ENCODE measurements at places on chromosomes 1 and 21.

- no peak overlapping the region for H3K27ac ChIP-seq
- no peaks in the 10 kb centered on the region for H3K36me3 ChIP-seq
- no peaks in the 10 kb centered on the region for H3K27me3 ChIP-seq
- DNase-seq = no peak
- no peaks in the 10 kb centered on the region for H3K4me1 ChIP-seq
Measured at GRCh38 chr1:53071167-53071865, 9.3 kb downstream of the PODN start.

GRCh38 chr1:76759950-76760349, 107.3 kb upstream of the ST6GALNAC5 start:
- H3K4me3 ChIP-seq = no peak overlapping the region
- no peaks in the 10 kb centered on the region for H3K36me3 ChIP-seq
- no peaks in the 10 kb centered on the region for H3K27me3 ChIP-seq
- DNase-seq = peak; percentile 8
- no peaks in the 10 kb centered on the region for H3K4me1 ChIP-seq
- no peak overlapping the region for H3K27ac ChIP-seq

DNA sequence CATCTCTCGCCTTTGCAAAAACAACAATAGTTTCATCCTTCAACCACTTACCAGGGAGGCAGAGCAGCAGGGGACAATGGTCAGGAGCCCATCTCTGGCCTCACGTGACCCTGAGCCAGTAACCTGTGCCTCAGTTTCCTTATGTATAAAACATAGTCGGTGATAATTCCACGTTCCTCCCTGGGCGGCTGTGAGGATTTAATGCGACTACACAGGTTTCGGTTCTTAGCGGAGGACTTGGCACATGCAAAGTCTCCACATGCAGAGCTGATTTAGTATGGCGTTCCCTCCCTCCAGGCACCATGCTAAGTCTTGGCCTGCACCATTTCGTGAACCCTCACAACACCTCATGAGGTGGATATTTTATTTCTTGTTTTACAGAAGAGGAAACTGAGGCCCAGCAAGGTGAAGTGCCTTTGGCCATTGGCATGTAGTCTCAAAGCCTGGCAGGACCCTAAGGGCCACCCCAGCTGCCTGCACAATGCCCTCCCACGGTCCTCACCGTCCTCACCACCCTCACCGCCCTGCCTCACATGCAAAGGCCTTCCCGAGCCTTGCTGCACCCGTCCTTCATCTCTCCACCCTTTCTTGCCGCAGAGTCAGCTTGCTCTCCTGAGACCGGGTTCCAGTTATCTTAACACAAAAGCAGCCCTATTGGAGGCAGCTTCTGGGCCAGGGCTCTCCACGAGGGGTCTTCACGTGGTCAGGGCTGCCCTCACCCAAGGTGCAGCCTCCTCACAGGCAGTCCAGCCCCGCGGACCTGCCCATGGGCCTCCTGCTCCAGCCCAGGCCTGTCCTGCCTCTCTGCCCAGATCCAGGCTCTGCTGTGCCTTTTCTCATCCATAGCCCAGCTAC, 48.9 kb downstream of the SYF2 start:
- H3K4me1 ChIP-seq = no peaks in the 10 kb centered on the region
- H3K36me3 ChIP-seq = no peaks in the 10 kb centered on the region
- DNase-seq = no peak
- H3K27me3 ChIP-seq = no peaks in the 10 kb centered on the region

DNA sequence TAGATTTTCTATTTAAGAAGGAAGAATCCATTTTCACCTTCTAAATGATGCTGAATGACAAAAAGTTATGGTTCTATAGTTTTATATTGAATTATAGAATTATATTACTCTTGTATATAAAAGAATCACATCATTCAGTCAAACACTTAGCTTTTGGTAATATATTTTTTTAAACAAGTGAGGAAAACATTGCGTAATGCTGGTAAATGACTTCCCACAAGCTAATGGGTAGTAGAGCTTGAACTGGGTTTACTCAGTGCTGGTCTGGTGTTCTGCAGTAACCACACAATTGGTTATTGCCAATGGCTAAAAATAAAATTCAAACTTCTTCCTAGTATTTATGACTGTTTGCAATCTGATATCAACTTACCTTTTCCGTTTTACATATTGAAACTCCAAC, 10.6 kb upstream of the GIPC2 start:
- H3K4me1 ChIP-seq = no peaks in the 10 kb centered on the region
- no peak overlapping the region for H3K27ac ChIP-seq
- H3K36me3 ChIP-seq = no peaks in the 10 kb centered on the region
- DNase-seq = no peak
- no peaks in the 10 kb centered on the region for H3K27me3 ChIP-seq
- H3K4me3 ChIP-seq = no peak overlapping the region

DNA sequence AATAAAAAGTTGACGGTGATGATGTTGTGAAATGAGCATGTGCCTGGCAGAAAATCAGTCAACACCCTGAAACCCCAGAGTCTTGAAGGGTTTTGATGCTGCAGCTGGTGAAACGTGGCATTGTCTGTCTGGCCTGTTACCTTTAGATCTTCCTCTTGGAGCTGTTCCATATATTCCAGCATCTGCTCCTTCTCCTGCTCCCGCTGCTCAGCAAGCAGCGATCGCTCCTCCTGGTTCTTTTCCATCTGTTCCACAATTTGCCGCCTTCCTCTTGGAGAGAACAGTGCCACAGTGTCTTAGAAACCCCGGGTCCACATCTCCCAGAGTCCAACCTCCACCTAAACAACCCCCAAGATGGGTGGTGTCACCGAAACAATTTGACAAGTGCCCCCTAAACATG, 15.7 kb downstream of the CFAP45 start:
- H3K36me3 ChIP-seq = no peaks in the 10 kb centered on the region
- peaks cover 9% of the 10 kb centered on the region for H3K27me3 ChIP-seq
- no peak overlapping the region for H3K27ac ChIP-seq

DNA sequence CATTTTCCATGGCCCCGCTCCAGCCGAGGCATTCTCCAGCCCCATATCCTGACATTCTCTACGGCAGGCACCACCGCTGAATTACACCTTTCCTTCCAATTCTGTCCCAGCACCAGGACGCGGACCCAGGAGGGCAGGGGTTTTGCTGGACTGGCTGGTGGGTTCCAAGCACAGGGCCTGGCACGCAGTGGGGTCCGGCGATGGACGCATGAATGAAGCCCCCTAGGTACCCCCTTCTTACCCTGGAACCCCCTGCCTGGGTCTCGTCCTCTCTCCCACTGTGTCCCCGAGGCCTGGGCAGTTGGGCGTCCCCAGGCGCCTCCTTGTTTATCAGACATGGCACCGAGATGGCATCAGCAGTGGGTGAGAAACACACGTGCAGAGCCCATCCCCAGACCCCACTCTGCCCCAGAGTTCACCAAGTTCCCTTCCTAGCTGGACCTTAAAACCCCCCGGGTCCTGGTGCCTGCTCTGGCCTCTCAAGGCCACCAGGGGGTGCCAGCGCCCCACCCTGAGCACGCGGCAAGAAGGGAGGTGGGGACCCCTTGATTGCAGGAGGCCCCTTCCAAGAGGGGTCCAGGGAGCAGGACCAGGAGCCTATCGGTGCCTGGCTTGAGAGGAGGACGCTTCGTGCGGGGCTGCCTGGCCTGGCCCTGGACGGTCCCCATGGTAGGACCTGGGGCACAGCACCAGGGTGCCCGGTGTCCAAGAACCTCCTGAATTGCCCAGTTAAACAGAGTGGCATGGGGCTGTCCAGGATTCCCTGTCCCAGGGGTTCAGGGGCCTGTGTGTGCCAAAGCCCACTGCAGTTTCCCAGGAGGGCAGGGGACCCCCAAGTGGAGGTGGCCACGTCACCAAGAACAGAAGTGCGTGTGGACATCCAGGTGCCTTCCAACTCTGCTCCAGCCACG, 46.1 kb downstream of the MEGF6 start:
- H3K4me3 ChIP-seq = no peak overlapping the region
- H3K4me1 ChIP-seq = no peaks in the 10 kb centered on the region
- no peak overlapping the region for H3K27ac ChIP-seq

DNA sequence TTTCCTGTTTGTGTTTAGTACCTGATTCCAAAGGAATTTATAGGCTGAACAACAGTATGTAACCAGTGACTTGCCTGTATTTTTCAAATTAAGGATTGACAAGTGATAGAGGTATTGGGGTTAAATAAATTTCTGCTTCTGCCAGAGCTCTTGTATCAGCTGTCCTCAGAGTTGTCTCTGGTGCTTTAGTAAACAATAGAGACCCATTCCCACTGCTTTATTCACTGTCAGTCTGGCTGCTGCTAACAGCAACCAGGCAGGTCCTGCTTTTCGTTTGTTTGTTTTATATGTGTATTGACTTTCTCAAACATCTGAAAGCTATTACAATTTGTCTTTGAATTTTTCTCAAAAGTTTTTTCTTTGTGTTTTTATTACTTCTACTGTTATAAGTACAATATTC, 76.1 kb downstream of the OLFM3 start:
- H3K4me1 ChIP-seq = no peaks in the 10 kb centered on the region
- H3K36me3 ChIP-seq = no peaks in the 10 kb centered on the region
- DNase-seq = no peak
- H3K27me3 ChIP-seq = no peaks in the 10 kb centered on the region
- no peak overlapping the region for H3K27ac ChIP-seq

GRCh38 chr1:205266611-205267305, 39.0 kb downstream of the TMCC2 start:
- DNase-seq = no peak
- no peaks in the 10 kb centered on the region for H3K36me3 ChIP-seq
- H3K27me3 ChIP-seq = peaks cover 13% of the 10 kb centered on the region
- H3K27ac ChIP-seq = no peak overlapping the region
- no peak overlapping the region for H3K4me3 ChIP-seq
- peaks cover 4% of the 10 kb centered on the region for H3K4me1 ChIP-seq

DNA sequence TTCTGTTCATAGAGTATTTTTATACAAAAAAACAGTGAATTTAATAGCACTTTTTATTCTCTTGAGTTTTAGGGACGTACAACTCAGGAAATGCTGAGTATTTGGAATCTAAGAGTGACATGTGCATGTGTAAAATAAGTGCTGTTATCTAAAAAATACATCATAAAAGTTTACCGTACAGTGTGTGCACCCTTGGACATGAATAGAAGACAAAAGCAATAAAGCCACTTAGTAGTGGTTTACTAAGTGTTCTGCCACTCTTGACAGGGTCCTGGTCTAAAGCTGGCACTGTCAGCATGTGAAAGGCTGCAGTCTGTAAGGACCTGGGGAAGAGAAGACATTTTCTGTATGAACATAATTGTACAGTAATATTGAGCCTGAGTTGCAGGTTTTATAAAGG, 51.0 kb downstream of the LAMC1 start:
- H3K27me3 ChIP-seq = no peaks in the 10 kb centered on the region
- no peak for DNase-seq
- H3K36me3 ChIP-seq = no peaks in the 10 kb centered on the region
- no peak overlapping the region for H3K4me3 ChIP-seq
- H3K27ac ChIP-seq = no peak overlapping the region

- no peak for DNase-seq
- no peaks in the 10 kb centered on the region for H3K27me3 ChIP-seq
- H3K4me1 ChIP-seq = no peaks in the 10 kb centered on the region
- no peaks in the 10 kb centered on the region for H3K36me3 ChIP-seq
- no peak overlapping the region for H3K27ac ChIP-seq
Measured at GRCh38 chr1:81420760-81421159, 380.0 kb upstream of the ADGRL2 start.

DNA sequence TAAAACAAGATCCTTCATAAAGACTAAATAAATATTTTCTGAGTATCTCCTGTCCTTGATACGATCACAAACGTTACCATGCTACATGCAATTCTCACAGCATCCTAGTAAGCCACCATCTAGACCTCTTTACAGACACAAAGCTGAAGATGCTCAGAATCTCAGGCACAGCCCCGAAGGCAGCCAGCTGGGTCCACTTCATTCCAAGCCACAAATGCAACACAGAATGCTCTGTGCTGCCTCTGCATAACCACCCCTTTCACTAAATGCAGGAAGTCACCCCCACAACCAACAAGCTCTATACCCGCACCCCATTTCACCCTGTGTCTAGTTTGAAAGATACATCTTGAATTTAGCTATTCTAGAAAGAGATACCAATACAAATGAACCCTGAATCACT, 12.9 kb downstream of the RCAN1 start:
- H3K4me1 ChIP-seq = no peaks in the 10 kb centered on the region
- no peak overlapping the region for H3K4me3 ChIP-seq
- H3K36me3 ChIP-seq = no peaks in the 10 kb centered on the region
- no peak overlapping the region for H3K27ac ChIP-seq
- DNase-seq = no peak

DNA sequence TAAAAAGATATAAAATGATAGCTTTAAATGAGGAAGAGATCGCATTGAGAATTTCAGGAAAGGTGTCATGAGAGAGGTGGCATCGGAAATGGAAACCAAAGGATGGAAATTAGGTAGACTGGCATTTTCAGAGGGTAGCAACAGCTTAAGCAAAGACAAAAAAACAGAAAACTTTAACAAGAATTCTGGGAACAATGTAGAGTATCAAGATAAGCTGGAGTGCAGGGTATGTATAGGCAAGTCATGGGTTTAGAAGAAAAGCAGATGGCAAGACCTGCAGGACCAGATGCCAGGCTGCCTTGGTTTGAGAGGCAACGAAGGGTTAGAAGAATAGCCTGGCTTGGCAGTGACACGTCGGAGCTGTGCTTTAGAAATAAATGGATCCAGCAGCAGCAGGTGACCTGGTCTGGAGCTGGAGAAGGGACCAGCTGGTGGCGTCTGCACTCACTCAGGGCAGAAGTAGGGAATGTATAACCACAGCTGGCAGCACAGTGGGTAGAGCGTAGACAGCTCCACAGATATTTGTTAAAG, 149.4 kb upstream of the TIAM1 start:
- H3K4me1 ChIP-seq = no peaks in the 10 kb centered on the region
- H3K27me3 ChIP-seq = no peaks in the 10 kb centered on the region
- H3K4me3 ChIP-seq = no peak overlapping the region
- no peak overlapping the region for H3K27ac ChIP-seq
- DNase-seq = no peak
- H3K36me3 ChIP-seq = no peaks in the 10 kb centered on the region

GRCh38 chr1:46490656-46491442, 1.2 kb downstream of the DMBX1 start:
- peaks cover 39% of the 10 kb centered on the region for H3K27me3 ChIP-seq
- no peaks in the 10 kb centered on the region for H3K4me1 ChIP-seq
- DNase-seq = no peak
- no peak overlapping the region for H3K27ac ChIP-seq
- no peak overlapping the region for H3K4me3 ChIP-seq

DNA sequence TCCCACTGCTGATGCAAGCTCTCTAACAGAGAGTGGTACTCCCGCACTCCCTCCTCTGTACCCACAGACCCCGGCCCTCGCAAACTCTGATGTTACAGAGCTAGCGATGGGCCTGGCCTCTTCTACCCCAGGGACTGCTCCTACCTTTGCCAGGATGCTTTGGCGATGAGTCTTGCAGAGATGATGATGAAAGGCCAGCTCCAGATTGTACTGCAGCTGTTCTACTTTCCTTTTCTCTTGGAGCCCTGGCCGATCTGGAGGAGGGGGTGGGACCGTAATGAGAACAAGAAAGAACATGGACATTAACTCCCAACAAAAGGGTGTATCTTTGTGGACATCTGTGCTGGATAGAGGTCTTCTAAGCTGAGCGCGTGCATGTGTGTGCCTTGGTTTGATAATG, 6.0 kb upstream of the LINGO4 start:
- no peak overlapping the region for H3K4me3 ChIP-seq
- no peak for DNase-seq
- H3K27me3 ChIP-seq = no peaks in the 10 kb centered on the region
- H3K4me1 ChIP-seq = peaks cover 8% of the 10 kb centered on the region
- no peak overlapping the region for H3K27ac ChIP-seq
- peaks cover 41% of the 10 kb centered on the region for H3K36me3 ChIP-seq
